ENCODE measurements at places on chromosomes 12 and 14.

DNA sequence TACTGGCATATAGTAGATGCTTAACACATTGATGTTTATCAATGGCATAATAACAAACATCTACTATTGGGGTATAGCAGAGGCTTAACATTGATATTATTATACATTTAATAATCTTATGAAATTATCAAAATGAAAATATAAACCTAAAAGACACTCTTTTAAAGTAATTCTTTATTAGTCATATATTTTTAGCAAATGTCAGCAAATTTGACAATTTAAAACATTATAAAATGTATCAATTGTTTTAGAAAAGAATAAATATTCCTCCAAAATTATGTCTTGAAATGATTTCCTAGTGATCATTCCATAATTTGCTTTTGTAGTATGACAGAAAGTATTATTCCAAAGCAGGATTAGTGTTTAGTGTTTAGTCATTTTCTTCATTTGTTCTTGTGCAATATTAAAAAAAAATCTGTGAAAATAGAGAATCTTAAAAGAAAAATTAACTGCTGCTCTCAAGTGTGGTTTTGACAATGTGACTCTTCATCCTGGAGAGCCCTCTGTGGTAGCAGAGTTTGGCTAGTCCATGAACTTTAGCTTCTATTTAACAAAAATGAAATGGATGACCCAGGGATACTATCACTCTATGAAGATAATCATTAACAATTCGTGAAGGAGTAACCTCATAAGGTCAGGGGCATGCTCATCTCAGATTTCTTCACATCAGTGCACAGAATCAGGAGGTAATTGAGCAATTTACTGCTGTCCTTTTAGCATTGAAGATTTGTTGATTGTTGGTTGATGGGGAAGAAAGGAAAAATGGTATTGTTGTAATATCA lies 1018.5 kb downstream of the LRFN5 start:
- no peak for DNase-seq

DNA sequence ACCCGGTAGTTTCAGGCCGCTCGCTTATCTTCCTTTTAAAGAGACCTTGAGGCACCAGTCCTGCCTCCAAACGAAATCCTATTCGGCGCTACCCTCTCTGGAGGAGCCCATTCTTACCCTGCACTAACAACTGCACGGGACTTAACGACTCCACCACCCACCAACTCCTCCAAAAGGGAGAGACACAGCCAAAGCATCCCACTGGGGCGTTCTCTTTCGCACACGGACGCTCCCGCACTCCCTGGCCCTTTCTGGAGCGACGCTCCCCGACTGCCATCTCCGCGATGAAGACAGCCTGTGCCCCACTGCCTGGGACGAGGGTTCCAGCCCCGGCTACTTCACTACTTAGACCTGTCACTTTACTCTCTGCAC lies 650 bp downstream of the GALC start:
- DNase-seq: no peak

DNA sequence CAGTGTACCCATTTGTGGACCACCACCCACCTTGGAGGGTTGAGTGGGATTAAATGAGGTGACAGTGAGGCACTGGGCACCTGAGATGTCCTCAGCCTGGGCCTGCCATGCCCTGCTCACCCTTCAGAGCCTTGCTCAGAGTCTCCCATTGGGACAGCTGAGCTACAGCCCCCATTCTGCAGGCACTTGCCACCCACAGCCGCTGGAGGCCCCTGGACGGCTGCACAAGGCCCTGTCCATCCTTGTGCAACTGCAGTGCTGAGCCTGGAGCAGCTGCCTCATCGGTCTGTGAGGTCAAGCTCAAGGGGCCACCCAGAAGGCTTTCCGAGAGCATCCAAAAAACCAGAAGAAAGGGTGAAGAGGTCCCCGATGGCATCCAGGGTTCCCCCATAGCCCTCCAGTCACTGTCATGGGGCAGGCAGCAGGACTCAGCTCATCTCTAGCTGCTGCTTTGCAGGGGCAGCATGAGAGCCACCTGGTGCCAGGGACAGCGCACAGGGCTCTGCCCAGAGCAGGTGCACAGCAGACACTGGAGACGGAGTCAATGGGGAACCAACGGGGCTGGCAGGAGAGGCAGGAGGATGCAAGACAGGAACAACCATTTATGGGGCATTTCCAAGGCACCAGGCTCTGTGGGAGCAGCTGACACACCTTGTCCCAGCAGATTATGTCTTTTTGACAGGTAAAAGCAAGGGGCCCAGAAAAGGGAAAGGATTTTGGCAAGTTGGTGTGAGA lies 84.6 kb downstream of the ARL6IP4 start:
- no peak for DNase-seq

- DNase-seq: no peak
Measured at GRCh38 chr12:1608713-1609119, 14.3 kb upstream of the FBXL14 start.

DNA sequence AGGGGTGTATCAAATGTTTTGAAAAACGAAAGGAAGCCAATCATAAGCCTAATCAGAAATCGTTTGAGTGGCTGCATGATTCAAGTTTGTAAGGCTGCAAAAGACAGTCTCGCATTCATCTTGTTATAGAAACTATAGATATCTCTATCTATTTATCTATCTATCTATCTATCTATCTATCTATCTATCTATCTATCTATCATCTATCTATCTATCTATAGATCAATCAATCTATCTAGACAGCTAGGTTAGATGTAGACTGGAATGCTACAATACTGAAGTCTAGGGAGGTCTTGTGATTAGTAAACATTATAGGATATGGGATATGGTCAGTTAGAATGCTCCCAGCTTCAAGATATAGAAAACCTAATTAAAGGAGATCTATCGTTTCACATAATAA lies 52.2 kb upstream of the BTG1 start:
- DNase-seq: no peak

DNA sequence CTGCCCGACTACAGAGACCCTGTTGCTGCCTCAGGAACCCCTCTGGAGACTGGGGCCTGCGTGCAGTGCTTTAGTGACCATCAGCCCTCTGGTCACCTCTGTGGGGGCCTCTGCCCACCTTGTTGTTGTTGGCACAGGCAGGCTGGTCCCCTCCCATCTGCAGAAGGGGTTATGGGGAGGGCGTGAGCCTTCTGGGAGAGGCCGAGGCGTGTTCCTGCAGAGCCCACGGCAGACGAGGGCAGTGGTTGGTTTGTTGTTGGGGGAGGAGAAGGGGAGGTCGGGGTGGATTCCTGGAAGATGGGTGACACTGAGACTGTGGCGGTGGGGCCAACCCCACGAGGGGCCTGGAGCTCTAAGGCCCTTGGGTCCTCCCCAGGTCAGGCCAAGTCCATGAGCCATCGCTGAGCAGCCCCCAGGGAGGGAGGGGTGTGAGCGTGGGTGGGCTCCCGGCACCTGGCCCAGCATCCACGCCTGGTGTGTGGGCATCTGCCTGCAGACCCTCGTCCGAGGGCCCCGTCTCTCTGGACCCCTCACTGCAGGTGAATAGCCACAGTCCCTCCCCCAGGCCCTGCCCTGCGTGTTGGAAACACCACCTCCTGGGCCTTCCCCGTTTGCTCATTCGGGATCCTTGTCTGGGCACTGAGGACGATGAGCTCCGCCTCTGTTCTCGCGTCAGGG lies 23.6 kb downstream of the FBRSL1 start:
- DNase-seq: no peak

GRCh38 chr12:14471497-14471896 lies 96.2 kb downstream of the PLBD1 start:
- DNase-seq: no peak

GRCh38 chr12:127150956-127151355 lies 1116.0 kb upstream of the TMEM132C start:
- no peak for DNase-seq

DNA sequence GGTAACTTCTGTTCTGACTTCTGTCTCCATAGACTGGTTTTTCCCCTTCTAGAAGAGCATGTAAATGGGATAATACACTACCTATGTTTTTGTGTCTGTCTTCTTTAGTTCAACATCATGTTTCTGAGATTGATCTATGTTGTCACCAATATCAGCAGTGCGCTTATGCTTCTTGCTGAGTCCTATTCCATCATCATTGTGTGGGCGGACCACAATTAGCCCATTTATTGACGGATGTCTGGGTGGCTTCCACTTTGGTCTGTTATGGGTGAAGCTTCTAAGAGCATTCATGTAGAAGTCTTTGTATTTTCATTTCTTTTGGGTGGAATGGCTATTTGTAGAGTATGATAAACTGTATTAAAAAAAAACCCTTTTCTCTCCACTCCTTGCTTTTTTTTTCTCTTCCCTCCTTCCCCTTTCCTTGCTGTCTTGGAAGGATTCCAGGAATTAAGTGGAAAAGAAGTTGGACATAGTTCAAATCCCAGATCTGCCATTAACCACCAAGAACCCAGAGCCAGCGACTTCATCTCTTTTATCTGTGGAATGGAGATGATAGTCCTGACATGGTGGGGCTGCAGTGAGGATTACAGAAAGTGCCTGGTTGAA lies 7.0 kb upstream of the SERPINA1 start:
- DNase-seq: no peak

- no peak for DNase-seq
Measured at GRCh38 chr12:79374545-79374944, 316.2 kb downstream of the PAWR start.

DNA sequence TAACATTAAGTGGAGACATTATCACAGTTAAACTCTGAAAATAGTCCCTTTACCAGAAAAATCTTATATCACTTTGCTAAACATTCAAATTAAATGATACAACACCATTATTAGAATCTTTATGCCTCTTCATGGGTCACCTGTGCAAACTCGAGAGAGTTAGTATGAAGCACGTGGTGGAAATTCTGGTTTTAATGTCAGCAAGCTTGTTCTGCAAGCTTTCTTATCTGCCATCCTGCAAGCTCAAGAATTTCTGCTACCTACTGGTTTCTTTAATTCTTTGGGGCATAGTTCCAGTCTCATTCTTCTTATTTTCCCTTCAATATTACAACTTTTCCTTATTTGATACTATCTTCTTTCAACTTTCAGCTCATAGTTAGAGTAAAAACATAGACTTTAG lies 868 bp downstream of the CATSPERB start:
- no peak for DNase-seq

DNA sequence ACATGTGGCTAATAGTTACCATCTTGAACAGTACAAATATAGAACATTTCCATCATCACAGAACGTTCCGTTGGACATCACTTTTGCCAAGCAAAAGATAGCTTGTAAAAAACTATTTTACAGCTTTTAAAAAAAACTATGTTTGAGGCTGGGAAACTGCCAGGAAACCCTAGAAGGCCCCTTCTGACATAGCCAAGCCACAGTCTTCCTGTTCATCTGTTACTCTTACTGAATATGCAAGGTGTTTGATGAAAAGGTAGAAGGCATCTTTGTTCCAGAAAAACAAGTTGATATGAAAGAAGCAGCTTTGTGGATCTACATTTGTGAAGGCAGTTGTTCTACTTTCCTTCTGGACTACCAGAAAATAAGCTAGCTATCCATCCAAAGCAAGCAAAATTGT lies 23.6 kb upstream of the WNK1 start:
- DNase-seq: no peak

- no peak for DNase-seq
Measured at GRCh38 chr14:55500708-55501107, 60.3 kb upstream of the TBPL2 start.

DNA sequence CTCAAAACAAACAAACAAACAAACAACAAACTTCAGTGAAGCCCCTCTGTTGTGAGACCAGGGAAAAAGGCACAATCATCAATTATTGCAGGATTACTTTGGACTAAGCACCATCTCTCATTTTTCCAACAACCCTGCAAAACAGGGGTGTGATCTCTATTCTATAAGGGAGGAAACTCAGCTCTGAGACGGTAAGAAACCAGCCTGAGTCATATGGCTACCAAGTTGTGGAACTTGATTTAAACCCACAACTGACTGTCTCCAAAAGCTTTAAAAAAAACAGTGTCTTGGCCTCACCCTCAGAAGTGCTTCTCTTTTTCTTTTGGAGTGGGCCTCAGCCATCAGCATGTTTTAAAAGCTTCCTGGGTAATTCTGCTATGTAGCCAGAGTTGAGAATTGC lies 49.8 kb downstream of the RIN3 start:
- no peak for DNase-seq

- no peak for DNase-seq
Measured at GRCh38 chr12:113591480-113591974, 119.9 kb upstream of the LHX5 start.

GRCh38 chr12:46174919-46175318 lies 93.9 kb downstream of the SLC38A1 start:
- no peak for DNase-seq

- DNase-seq: no peak
Measured at GRCh38 chr12:152440-152839, 61.5 kb downstream of the SLC6A12 start.

DNA sequence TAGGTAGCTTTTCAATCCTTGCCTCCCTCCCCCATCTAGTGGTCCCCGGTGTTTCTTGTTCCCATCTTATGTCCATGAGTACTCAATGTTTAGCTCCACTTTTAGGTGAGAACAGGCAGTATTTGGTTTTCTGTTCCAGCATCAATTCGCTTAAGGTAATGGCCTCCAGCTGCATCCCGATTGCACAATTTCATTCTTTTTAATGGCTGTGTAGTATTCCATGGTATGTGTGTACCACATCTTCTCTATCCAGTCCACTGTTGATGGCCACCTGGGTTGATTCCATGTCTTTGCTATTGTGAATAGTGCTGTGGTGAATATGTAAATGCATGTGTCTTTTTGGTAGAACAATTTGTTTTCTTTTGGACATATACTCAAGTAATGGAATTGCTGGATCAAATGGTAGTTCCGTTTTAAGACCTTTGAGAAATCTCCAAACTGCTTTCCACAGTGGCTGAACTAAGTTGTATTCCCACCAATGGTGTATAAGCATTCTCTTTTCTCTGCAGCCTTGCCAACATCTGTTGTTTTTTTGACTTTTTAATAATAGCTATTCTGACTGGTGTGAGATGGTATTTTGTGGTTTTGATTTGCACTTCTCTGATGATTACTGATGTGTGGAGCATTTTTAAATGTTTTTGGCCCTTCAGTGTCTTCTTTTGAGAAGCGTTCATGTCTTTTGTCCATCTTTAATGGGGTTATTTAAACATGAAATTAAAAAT lies 34.2 kb upstream of the ASPG start:
- DNase-seq: no peak

DNA sequence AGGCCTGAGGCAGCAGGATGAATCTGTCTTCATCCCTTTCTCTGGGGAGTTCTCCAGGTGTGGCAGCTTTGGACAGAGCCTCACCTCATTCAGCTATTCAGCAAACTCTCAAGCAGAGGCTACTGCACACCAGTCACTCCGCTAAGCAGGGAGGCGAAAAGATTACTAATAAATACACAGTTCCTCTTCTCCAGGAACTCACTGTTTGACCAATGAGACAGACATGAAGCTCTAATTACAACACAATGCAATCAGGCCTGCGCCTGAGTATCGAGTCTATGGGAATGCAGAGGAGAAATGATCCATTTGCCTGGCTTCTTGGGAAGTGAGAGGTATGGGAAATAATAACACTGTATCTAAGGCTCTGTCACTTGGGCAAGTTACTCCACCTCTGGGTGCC lies 178.1 kb downstream of the CRADD start:
- DNase-seq: no peak

GRCh38 chr12:117367006-117367638 lies 5.7 kb upstream of the NOS1 start:
- peak; percentile 29 for DNase-seq

- no peak for DNase-seq
Measured at GRCh38 chr14:103871596-103872480, 24.5 kb upstream of the PPP1R13B start.

Measured in NK-92 treated with Interleukin-12 subunit alpha and Interleukin-12 subunit beta, amount 100 ng/mL, for 24 hours (cell line).